Right renal cortex interstitium (tissue), 3 donors: ENCODE measurements at places on chromosomes 5 and 9.

GRCh38 chr5:162067655-162068411, at the start of gene GABRG2:
Gene GABRG2, plus strand, starts transcription at chr5:162067773. Its CDS starts 227 bp downstream, at chr5:162068000.
- DNase-seq = no peak

DNA sequence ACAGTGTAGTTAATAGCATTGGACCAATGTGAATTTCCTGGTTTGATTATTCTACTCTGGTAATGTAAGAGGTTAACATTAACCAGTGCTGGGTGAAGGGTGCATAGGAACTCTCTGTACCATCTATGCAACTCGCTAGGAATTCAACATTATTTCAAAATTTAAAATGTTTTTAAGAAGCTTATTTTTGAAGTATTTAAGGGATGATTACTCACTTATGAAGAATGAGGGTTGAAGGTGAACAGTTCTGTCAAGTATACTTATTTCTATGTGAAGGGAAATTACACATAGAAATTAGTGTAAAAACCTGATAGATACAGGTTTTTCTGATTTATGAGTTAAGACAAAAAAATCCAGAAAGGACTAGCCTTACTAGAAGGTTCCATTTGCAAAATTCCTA, 165.8 kb downstream of the INSYN2B start:
- DNase-seq = no peak

DNA sequence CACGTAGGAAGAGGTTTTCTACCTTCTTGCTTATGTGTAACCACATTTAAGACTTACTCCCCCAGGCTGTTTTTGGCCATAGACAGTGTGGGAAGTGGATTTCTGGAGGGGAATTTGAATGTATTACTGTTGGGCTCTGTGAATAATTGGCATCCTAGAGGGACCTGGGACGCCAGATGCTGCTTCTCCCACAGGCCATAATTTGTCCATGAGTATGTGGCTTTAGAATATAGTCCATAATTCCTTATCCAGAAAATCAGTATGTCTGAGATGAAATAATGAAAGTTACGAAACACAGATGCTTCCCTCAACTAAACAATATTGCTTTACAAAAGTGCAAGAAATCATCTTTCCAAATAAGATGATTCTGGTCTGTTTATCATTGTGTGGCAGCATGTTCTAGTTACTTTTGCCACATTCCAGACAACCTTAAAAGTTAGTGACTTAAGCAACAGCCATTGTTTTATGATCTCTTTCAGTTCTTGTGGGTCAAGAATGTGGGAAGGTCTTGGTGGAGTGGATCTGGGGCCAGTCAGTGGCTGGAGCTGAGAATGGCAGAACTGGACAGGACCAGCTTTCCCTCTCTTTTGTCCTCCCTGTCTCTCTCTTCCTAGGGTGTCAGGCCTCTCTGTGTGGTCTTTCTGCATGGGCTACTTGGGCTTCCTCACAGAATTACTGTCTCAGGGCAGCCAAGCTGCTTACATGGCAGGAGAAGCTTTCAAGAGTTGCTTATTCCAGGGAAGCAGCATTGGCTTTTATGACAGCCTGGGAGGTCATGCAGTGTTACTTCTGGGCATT, 79.4 kb downstream of the FBXL7 start:
- DNase-seq = no peak

DNA sequence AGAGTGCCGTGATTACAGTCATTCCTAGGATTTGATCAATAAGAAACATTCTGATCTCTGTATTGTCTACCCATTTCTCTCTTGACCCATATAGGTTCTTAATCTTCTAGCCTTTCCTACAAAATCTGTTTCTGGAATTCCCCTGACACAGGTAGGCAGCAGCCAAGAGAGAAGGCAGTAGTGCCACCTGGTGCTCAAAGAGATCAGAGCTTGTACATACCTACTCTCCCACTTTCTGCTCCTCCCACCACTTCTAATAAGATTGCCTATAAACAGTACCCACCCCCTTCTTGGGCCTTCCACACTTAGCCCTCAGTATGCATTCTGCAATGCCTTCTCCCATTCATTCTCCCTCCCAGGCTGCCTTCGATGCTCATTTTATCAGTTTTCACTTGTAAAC, 117.4 kb upstream of the RORB start:
- no peak for DNase-seq

- DNase-seq = no peak
These were observed 112.6 kb downstream of the MACIR start for GRCh38 chr5:103371046-103371607.

DNA sequence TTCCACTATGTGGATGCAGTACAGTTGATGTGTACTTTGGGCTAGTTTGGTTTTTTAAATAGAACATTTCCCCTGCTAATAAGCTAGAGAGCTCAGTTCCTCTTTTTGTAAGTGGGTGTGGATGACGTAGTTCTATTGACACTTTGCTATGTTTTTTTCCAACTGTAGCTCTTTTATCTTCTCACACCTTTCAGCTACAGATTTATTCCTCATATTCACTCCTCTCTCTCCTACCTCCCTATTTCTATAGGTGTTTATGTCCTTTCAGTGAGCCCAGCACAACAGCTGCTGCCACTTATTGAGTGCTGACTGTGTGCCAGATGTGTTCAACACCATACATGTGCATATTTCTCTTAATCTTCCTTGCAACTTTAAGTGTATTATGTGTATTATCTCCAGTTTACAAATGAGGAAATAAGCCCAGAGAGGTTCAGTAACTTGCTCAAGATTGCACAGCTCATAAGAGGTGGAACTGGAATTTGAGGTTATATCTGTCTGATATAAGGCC, 215.7 kb downstream of the SEMA6A start:
- no peak for DNase-seq

DNA sequence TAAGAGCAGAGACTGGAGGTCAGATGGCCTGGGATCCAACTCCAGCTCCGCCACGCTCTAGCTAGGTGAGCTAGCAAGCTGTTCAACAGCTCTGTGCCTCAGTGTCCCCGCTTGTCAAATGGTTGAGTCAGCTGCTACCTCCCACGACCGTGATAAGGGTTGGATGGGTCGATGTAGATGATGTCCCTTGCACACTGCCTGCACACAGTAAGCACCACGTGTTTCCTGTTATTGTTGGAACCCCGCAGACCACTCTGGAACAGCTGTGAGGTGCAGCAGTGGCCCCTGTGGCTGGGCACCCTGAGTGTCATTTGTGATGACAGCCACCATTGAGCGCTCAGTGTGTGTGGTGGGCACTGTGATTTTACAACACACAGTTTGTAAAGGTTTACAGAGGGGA, 54.0 kb upstream of the CTSL start:
- no peak for DNase-seq

GRCh38 chr9:35656348-35656747, 1.5 kb downstream of the RMRP start:
- no peak for DNase-seq

DNA sequence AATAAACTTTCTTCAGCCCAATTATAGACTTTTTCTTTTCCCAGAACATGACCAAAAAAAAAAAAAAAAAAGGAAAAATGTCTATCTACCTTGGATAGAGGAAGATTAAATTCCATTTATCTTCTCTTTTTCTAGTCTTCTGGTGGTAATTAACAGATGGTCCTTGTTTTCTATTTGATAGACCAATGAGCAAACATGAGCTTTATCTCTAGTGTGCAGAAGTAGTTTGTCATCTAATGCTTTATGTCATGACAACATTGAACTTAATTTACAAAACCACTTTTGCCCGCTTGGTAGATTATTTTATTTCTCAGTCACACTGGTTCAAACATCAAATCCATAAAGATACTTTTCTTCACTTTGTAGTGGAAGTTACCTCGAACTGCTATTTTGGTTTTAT, 69.5 kb upstream of the ELL2 start:
- no peak for DNase-seq

- DNase-seq = no peak
These were observed 8.3 kb upstream of the CCNO start for GRCh38 chr5:55241746-55242145.

- no peak for DNase-seq
These were observed 99.8 kb downstream of the NNT start for GRCh38 chr5:43702815-43703214.
